Brain (organoid and tissue), 16 donors: ENCODE measurements at places on chromosomes 2 and 18. TPM values are rescaled to one million over a fixed set of nuclear protein-coding genes. Genes with fewer than 3 reads are reported as not detected.

PMAIP1 gene
- polyA plus RNA-seq = 7.5 TPM

C2orf66 gene
- polyA plus RNA-seq = not detected

C2orf92 gene
- polyA plus RNA-seq = 2.0 TPM

BOLL gene
- polyA plus RNA-seq = not detected

SPP2 gene
- polyA plus RNA-seq = not detected

TNFRSF11A gene
- polyA plus RNA-seq = 6.0 TPM

SERPINB11 gene
- not detected for polyA plus RNA-seq

GKN2 gene
- polyA plus RNA-seq = not detected

EVA1A gene
- polyA plus RNA-seq = 4.9 TPM

LONRF2 gene
- polyA plus RNA-seq = 5.4 TPM

RELCH gene
- polyA plus RNA-seq = 9.3 TPM

PSTPIP2 gene
- polyA plus RNA-seq = 2.2 TPM

DIPK1C gene
- 10.0 TPM for polyA plus RNA-seq
